Epithelial cell of proximal tubule (primary cell): ENCODE measurements at places on chromosomes 7 and 10. TPM values are rescaled to one million over a fixed set of nuclear protein-coding genes. Genes with fewer than 3 reads are reported as not detected.

ANAPC16 gene
- total RNA-seq = 33.7 and 44.2 TPM in 2 replicates

ITGB1 gene
- 1,039 and 2,053 TPM in 2 replicates for total RNA-seq

GRCh38 chr10:86798025-86798424, 41.6 kb downstream of the BMPR1A start:
- no peak for DNase-seq

- DNase-seq = peak; percentile 52
Observed at GRCh38 chr10:13450069-13450468, 78.7 kb downstream of the BEND7 start.

- no peak for DNase-seq
Observed at GRCh38 chr7:130293521-130293920, 560 bp downstream of the CPA4 start.

DNA sequence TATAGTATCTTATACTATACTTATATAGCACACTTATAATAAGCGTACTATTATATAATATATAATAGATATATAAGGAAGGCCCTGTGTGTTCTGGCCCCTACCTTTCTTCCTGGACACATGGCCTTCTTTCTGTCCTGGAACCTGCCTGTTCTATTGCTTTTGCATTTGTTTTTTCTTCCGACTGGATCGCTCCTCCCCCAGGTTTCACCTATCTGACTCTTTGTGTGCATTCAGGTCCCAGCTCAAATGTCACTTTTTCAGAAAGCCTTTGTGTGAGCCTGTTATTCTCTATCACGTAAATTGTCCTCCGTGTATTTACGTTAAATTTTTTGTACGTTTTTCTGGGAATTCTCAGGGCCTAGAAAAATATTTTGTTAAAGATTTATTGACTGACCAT, 2.9 kb upstream of the TRIM8 start:
- DNase-seq = no peak

DNA sequence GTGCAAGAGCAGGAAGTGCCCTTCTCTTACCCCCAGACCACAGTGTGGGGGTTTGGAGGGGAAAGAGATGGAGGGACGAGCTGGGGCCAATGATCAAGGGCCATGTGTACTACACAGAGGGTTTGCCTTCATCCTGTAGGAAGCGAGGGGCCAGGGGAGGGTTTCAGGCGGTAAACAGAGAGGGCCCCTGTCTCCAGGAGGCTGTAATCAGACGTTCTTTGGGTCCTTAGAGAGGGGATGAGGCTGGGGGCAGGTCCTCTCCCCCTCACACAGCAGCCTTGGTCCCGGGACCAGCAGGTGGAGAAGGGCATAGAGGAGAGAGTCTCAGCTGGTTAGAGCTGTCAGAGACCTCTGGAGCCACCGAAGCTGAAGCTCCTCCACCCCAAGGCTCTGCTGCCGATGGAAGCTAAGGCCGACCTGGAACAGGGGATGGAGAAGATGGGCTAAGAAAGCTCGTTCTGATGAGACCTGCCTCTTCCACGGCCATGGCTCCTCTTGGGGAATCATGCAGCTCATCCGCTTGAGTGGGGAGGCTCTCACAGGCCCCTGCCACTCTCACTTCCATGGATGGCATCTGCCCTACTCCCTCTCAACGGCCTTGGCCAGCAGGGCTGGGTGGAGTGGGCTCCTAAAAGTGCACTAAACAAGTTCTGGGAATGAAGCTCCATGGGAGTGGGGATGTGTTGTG, 3.5 kb downstream of the LOXL4 start:
- DNase-seq = no peak

DNA sequence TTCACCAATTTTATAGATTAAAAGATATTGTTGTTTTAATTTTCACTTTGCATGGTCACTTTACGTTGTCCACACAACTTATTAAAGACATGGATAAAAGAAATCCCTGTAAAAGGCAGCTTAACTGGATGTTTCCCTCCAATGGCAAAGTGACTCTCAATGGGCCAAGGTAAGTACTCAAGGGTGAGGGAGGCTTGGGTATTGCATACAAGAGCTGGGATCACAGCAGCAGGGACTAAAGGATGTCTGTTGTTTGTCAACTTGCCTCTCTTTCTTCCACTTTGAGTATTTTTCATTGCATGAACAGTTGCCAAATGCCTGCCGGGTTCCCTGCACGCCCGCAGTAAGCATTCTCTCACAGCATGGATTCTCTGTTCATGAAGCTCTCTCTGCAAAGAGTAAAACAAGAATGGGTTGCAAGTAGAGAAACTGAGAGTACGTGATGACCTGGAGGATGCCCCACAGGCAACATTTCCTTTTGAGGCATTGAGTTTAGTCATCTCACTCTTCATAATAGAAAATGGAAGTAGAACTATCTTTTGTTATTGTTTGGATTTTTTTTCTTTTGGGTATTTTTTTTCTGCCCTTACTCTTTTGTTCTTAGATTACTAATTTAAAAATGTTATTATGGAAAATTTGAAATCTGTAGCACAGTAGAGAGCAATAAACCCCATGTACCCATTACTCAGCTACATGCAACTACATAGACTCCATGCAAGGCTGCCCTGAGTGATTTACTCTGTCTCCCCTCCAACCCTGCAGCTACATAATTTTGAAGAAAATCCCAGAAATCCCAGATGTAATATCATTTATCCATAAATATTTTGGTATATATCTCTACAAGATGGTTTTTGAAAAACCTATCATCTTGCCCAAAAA, 26.3 kb downstream of the GPR141 start:
- DNase-seq = no peak

DNA sequence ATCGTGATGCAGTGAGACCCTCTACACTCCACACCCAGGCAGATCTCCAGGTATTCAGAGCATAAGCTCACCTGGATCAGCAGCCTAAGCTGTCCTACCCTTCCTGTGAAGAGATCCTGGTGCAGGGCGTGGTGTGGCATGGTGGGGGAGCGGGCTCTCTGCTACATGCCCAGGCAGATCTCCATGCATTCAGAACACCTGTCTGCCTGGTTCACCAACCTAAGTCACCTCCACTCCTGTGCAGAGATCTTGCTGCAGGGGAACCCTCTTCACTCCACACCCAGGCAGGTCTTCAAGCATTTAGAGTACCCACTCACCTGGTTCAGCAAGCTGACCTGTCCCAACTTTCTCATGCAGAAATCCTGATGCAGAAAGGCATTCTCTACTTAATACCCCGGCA, 394.4 kb upstream of the SEMA3A start:
- no peak for DNase-seq

DNA sequence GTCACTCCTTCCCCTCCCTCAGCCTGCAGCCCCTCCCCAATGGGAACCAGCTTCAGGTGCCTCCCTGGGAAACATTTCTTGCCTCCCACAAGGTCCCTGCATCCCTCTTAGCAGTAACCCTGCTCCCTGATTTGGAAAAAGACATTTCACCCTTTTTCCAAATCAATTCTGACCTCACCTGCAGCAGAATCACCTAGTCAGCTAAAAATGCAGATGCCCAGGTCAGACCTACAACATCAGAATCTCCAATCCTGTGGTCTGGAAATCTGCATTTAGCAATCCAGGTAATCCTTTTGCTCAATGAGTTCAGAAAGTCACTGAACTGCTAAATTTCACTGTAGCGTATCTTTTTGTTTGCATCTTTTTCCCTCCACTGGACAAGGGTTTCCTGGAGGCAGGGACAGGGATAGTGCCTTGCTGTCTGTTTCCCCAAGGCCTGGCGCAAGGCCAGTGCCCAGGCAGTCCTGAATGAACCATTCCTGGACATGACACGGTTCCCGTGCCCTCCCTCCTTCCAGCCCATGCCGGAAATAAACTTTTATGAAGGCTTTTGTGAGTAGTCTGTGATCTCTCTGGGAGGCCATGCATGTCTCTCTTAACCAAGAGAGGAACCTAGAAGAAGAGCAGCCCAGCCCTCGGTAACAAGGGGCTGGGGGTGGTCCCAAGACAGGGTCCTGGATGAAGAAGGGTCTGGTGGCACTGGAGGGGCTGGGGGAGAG, 44.0 kb downstream of the COL13A1 start:
- peak; percentile 76 for DNase-seq

DNA sequence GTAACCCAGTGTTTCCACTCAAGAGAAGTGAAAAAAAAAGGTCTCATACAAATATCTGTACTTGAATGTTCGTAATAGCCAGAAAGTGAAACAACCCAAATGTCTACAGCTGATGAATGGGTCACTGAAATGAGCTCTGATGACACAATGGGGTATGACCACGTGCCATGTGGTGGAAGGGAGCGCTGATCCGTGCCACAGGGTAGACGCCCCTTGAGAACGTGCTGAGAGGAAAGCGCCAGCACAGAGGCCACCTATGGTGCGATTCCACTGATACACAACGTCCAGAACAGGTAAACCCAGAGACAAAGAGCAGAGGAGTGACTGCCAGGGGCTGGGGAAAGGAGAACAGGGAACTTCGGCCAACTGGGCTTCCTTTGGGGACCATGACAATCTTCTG, 50.3 kb downstream of the MAD1L1 start:
- DNase-seq = no peak

DNA sequence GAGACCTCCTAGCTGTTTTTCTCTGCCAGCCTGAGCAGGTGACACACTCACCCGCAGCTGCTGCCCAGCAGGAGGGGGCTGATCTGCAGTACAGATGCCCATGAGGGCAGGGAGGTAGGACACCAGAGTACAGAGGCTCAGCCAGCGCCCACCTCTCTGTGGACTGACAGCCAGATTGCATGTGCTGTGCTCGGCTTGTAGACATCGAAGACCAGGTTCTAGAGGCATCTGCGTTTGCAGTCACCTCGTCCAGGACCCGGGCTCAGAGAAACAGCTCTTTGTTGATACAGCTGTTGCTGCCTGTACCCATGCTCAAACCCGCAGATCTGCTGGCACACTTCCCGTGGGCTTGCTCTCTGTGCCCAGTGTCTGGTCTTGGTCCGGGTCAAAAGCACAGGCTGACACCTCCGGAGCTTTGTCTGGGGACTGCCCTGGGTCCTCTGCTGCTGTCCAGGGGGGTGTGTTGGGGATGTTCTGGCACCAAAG, 224.7 kb downstream of the GLRX3 start:
- DNase-seq = no peak

GRCh38 chr10:117367718-117368117, 7.5 kb downstream of the PDZD8 start:
- DNase-seq = no peak

DNA sequence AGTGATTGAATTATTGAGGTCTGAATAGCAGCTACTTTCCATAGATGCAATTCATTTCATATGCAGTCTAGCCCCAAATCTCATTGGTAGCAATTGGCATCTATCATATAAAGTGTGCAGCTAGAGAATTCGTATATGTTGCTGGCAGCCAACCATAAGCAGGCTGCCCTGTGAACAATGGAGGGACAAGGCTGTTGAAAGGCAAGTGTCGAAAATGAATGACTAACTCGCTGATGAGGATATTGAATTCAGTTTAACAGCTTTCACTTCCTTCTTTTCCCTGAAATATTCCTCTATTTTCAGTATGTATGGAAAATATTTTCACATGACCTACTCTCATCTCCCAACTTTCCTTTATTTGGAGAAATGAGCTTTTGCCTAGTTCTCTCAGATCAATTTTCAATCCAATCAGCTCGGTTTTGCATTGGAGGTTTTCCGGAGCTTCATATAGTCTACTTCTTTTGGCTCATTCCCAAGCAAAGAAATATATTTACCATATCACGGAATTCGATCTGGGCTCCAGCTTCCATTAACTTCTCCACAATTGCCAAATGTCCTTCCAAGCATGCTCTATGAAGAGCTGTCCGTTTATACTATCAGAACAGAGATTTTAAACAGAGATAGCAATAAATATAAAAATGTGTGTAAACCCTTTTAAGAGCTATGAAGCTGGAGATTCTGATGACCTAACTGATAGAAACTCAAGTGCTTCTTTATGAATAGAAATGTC, 3.5 kb downstream of the ANKRD1 start:
- DNase-seq = no peak
